ENCODE measurements at places on chromosomes 11 and 22. TPM values are rescaled to one million over a fixed set of nuclear protein-coding genes. Genes with fewer than 3 reads are reported as not detected.

DNA sequence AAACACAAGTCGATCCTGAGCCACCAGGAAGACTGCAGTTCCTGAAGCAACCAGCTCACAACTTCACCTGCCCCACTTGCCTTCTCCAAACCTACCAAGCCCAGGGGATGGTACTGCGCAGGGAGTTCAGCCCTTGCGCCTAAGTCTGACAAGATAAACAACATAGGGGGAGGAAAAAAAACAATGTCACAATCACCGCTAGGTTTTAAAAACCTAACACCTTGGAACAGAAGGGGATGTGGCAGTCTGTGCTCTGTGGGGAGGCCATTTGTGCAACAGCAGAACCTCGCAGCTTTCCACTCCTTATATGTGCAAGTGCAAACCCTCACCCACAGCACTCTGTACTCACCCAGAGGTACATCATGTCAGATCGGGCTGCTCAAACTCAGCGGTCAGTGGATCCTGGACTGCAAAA is 134.2 kb downstream of the RBFOX2 start:
- peaks cover 7% of the 10 kb centered on the region for H3K27me3 ChIP-seq
- H3K27ac ChIP-seq, result no peak overlapping the region
- no peaks in the 10 kb centered on the region for H3K36me3 ChIP-seq
- no peak overlapping the region for H3K4me3 ChIP-seq
- no peaks in the 10 kb centered on the region for H3K4me1 ChIP-seq

DNA sequence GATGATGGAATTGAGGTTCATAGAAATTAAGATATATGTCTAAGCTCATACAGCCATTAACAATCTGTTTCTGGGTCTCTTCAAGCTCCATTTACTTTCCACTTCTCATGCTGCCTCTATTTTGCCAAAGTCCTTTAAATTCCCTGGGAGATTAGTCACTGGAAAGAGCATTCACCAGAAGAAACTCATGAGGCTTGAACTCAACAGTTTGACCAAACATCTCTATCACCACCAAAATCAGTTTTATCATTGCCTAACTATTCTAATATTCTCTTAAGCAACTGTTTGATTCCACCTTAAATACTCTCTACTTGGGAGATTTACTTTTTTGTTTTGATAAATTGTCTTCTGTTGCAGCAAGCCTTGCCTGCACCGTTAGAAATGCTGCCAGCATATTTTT is 881.3 kb downstream of the KCNA4 start:
- no peak overlapping the region for H3K4me3 ChIP-seq
- no peak for DNase-seq
- no peaks in the 10 kb centered on the region for H3K36me3 ChIP-seq

- no peak for DNase-seq
- H3K4me3 ChIP-seq, result no peak overlapping the region
- no peak overlapping the region for H3K27ac ChIP-seq
- peaks cover 12% of the 10 kb centered on the region for H3K36me3 ChIP-seq
- H3K4me1 ChIP-seq, result peaks cover 2% of the 10 kb centered on the region
These were observed 28.1 kb downstream of the DRD4 start for GRCh38 chr11:665062-665703.

CATSPER1 gene
- 0.30 TPM for total RNA-seq

SERPING1 gene
- total RNA-seq, result 0.28 TPM

DNA sequence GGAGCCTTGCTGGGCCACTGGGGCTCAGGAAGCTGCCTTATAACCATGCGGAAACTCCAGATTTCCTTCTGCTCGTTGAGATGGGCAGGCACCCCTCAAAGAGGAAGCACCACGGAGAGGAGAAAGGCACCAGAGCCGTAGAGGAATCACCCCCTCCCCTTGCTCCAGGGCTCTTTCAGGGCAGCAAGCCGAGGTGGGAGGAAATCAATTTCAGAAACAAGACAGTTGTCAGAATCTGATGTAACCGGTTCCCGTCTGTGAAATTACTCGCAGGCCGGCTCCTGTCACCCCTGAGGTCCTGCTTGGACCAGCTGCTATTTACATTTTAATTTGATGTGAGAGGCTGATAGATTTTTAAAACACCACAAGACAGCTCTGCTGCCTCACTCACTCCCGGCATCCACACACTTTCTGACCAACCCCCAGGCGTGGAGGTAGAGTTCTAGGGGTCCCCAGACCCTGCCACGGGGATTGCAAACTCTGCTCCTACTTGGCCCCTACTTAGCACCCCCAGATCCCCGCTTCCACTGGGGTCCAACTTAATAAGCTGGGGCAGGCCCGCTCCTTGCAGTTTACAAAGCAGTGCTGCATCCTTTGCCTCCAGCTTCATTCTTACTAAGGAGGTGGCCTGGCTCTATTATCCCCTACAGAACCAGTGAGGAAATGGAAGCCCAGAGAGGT is 162.5 kb downstream of the CEP164 start:
- H3K4me3 ChIP-seq, result no peak overlapping the region
- no peak overlapping the region for H3K27ac ChIP-seq
- no peaks in the 10 kb centered on the region for H3K4me1 ChIP-seq
- DNase-seq, result no peak
- H3K27me3 ChIP-seq, result peaks cover 20% of the 10 kb centered on the region

UCP2 gene
- total RNA-seq, result 452 TPM

ZNF408 gene
- 14.1 TPM for total RNA-seq

- H3K4me3 ChIP-seq, result peak overlapping the region; percentile 66
- H3K4me1 ChIP-seq, result peaks cover 78% of the 10 kb centered on the region
- no peak for DNase-seq
These were observed 10.4 kb upstream of the CDC42BPG start for GRCh38 chr11:64854534-64855502.

- peak overlapping the region; percentile 58 for H3K27ac ChIP-seq
- H3K36me3 ChIP-seq, result peaks cover 31% of the 10 kb centered on the region
- peak; percentile 84 for DNase-seq
- H3K27me3 ChIP-seq, result peaks cover under 1% of the 10 kb centered on the region
These were observed 10.2 kb upstream of the PDE2A start for GRCh38 chr11:72684236-72684912.

- peaks cover 4% of the 10 kb centered on the region for H3K4me1 ChIP-seq
- H3K4me3 ChIP-seq, result no peak overlapping the region
- H3K27ac ChIP-seq, result no peak overlapping the region
- DNase-seq, result no peak
- H3K27me3 ChIP-seq, result peaks cover 30% of the 10 kb centered on the region
These were observed 87.3 kb upstream of the ZBED5 start for GRCh38 chr11:10945196-10945595.

DNA sequence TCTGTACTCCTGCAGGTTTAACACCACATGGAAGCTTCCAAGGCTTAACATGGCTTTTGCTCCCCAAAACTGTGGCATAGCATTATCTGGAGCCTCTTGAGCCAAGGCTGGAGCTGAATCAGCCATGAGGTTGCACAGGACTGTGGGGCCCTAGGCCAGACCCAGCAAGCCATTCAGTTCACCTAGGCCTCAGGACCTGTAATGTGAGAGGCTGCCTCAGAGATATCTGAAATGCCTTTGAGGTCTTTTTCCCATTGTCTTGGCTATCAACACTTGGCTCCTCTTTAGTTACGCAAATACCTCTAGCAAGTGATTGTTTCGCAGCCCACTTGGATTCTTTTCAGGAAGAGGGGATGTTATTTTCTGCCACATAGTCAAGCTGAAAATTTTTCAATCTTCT is 72.0 kb downstream of the VPREB1 start:
- H3K27ac ChIP-seq, result no peak overlapping the region
- no peaks in the 10 kb centered on the region for H3K27me3 ChIP-seq
- H3K36me3 ChIP-seq, result peaks cover 20% of the 10 kb centered on the region
- DNase-seq, result no peak
- H3K4me1 ChIP-seq, result no peaks in the 10 kb centered on the region

MUC2 gene
- not detected for total RNA-seq

GRCh38 chr11:60165951-60166350 is 16.9 kb downstream of the MS4A6A start:
- H3K4me3 ChIP-seq, result no peak overlapping the region
- no peak for DNase-seq
- no peaks in the 10 kb centered on the region for H3K36me3 ChIP-seq

TMEM80 gene
- 12.5 TPM for total RNA-seq

DNA sequence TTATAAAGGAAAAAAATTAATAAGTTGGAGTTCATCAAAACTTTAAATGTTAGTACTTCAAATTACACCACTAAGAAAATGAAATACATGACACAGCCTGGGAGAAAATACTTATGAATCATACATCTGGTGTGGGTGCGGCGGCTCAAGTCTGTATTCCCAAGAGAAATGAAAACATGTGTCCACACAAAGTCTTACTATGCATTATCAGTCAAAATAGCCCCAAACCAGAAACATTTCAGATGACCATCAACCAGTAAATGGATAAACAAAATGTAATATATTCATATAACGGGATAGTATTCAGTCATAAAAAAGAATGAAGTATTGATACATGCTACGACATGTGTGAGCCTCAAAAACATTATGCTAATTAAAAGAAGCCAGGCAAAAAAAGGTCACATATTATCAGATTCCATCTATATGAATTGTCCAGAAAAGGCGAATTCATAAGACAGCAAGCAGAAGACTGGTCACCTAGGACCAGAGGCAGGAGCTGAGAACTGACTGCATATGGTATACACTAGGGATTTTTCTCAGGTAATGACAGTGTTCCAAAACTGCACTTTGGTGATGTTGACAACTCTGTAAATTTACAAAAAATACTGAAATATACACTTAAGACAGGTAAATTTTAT is 5.3 kb upstream of the AKIP1 start:
- peaks cover 18% of the 10 kb centered on the region for H3K4me1 ChIP-seq
- H3K27me3 ChIP-seq, result peaks cover 30% of the 10 kb centered on the region
- H3K27ac ChIP-seq, result no peak overlapping the region
- H3K4me3 ChIP-seq, result no peak overlapping the region
- no peak for DNase-seq

- H3K4me3 ChIP-seq, result no peak overlapping the region
- no peak for DNase-seq
- no peaks in the 10 kb centered on the region for H3K4me1 ChIP-seq
- peaks cover 5% of the 10 kb centered on the region for H3K27me3 ChIP-seq
- no peak overlapping the region for H3K27ac ChIP-seq
- H3K36me3 ChIP-seq, result no peaks in the 10 kb centered on the region
These were observed 321.1 kb upstream of the PLET1 start for GRCh38 chr11:112581747-112582146.

GRCh38 chr22:50302041-50302541 is 5.4 kb downstream of the PLXNB2 start:
- H3K27ac ChIP-seq, result no peak overlapping the region
- peaks cover 8% of the 10 kb centered on the region for H3K4me1 ChIP-seq
- H3K4me3 ChIP-seq, result no peak overlapping the region
- H3K27me3 ChIP-seq, result peaks cover 19% of the 10 kb centered on the region
- H3K36me3 ChIP-seq, result no peaks in the 10 kb centered on the region

DNA sequence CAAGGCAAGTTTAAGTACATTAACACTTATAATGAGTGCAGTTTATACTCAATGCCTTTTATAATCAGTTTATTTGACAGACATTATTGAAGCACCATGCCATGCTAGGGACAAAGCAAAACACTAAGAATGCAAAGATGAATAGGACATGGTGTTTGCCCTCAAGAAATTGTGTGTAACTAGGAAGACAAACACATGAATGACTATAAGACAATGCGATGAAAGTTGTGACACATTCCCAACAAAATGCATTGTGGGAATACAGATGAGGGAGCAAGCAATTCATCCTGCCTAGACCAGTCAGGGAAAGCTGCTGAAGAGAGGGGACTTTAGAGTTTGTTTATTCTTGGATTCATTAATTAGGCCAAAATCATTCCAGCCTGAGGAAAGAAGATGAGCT is 133.8 kb upstream of the TRPC6 start:
- no peaks in the 10 kb centered on the region for H3K36me3 ChIP-seq
- no peak for DNase-seq
- no peak overlapping the region for H3K27ac ChIP-seq

DNA sequence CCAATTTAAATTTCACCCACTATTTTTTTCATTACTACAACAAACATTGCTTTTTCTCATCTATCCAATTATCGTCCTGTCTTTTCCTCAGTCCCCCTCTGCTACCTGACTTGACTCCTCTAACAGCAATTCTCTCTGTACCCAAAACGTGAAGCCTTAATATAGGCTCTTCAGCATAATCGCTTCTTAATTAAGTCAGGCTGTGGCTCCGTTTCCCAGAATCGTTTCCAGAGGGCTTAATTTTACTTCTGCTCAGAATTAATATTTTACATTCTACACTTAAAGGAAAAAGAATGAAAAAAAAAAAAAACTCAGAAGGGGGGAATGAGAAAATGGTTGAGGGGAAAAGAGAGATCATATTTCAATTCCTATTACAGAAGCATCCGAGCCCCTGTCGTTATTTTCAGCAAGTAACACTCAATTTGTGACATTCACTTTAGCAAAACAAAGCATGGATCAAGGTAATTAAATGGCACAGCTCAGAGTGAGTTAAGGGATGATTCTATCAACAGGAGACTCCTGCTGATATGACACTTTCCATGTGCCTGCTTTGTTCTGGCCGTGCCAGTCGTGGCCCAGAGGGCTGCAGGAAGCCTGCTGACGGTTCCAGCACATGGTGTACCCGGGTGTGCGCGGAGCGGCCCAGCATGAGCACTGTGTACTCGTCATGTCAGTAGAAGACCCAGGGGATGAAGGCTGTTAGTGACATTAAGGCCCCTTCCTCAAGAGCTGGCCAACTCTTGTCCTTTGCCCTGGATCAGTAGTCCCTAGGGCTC is 272.5 kb downstream of the NTM start:
- no peaks in the 10 kb centered on the region for H3K4me1 ChIP-seq
- DNase-seq, result no peak
- H3K27me3 ChIP-seq, result no peaks in the 10 kb centered on the region
- no peak overlapping the region for H3K27ac ChIP-seq
- no peaks in the 10 kb centered on the region for H3K36me3 ChIP-seq
- no peak overlapping the region for H3K4me3 ChIP-seq

MYO7A gene
- not detected for total RNA-seq

GRCh38 chr22:33555814-33556522 is 364.3 kb downstream of the LARGE1 start:
- no peak for DNase-seq
- H3K4me1 ChIP-seq, result no peaks in the 10 kb centered on the region
- H3K36me3 ChIP-seq, result no peaks in the 10 kb centered on the region
- H3K27ac ChIP-seq, result no peak overlapping the region

FGF4 gene
- total RNA-seq, result not detected

TOP3B gene
- 48.0 TPM for total RNA-seq

GRCh38 chr22:45597460-45598192 is 74.0 kb upstream of the ATXN10 start:
- no peak overlapping the region for H3K4me3 ChIP-seq
- no peaks in the 10 kb centered on the region for H3K36me3 ChIP-seq
- DNase-seq, result no peak
- no peak overlapping the region for H3K27ac ChIP-seq
- no peaks in the 10 kb centered on the region for H3K4me1 ChIP-seq

GRCh38 chr11:2314525-2315394 is 12.9 kb downstream of the TSPAN32 start:
- no peaks in the 10 kb centered on the region for H3K27me3 ChIP-seq
- DNase-seq, result no peak
- no peaks in the 10 kb centered on the region for H3K36me3 ChIP-seq
- H3K4me3 ChIP-seq, result no peak overlapping the region
- H3K27ac ChIP-seq, result no peak overlapping the region

OR2D2 gene
- total RNA-seq, result 0.72 TPM

DNA sequence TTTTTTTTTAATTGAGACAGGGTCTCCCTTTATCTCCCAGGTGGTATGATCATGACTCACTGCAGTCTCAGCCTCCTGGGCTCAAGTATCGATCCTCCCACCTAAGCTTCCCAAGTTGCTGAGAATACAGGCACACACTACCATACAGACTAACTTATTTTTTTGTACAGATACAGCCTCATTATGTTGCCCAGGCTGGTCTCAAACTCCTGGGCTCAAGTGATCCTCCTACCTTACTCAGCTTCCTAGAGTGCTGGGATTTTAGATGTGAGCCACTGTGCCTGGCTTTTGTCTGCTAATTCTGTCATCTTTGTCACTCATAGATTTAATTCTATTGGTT is 43.5 kb downstream of the CBL start:
- H3K36me3 ChIP-seq, result peaks cover 30% of the 10 kb centered on the region
- no peaks in the 10 kb centered on the region for H3K27me3 ChIP-seq
- peak overlapping the region; percentile 60 for H3K27ac ChIP-seq
- H3K4me1 ChIP-seq, result peaks cover 12% of the 10 kb centered on the region
- no peak for DNase-seq
- no peak overlapping the region for H3K4me3 ChIP-seq

CREB3L1 gene
- 0.17 TPM for total RNA-seq
